ENCODE measurements at places on chromosomes 6 and 20.
A peak's percentile ranks its signal among the peaks of the same experiment; 100 is the strongest.

DNA sequence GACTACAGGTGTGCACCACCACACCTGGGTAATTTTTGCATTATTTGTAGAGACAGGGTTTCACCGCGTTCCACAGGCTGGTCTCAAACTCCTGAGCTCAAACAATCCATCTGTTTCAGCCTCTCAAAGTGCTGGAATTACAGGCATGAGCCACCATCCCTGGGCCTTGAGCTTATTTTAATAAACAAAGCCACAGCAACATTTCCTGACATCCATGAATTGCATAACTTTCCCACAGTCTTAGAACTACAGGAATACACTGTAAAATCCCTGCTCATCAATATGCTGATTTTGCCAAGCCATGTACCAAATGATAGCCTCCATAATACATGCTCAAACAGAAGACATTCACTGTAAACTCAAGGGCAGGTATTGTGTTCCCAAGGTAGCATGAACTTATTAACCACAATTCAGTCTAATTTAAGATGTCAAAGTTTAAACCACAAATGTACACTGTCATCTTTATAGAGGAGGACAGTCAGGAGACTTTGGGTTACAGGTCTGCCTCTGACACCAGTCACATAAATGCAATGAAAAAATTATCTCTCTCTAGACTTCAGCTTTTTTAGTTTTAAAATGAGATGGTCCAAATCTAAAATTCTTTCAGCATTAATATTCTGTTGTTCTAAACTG lies 40.0 kb downstream of the NUDT3 start:
- ATAC-seq: peak; percentile 28

DNA sequence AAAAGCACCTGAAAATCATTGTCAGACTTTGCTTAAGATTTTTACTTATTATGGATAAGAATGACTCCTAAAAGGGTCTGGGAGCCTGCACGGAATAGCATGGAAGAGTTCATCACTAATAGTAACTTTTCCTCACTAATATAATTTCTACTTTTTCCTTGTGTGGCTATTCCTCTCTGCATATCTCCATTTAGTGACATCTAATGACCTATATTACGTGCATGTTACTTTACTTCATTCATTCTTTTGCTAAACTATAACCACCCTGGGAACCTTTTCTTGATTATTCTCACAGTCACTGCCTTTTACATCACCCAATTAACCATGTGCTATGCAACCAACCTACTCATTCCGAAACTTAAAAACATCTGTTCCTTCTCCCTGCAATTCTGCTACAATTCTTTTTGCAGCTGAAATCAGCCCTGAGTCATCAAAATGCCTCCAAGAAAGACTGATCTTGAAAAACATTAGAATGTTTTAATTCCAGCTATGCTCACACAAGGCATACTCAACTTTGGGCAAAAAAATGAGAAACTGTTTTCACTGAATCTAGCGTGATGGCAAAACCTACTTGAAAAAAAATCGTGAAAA lies 313.3 kb downstream of the RNGTT start:
- ATAC-seq: no peak

DNA sequence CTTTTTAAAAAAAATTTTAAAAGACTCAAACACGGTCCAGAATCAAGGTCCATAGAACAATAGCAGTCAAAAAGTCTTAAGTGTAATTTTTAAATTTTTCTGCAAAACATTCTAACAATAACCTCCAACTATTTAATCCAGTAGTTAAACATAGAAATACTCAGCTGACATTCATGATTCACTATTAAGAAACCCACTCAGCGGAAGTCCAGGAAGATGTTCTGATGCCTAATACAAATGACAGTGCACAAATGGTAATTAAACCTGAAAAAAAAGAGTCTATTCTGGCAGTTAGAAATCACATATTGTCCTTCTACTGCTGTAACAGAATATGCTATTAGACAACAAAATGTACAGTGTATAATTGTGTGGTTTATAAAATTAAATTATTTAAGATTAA lies 128.2 kb upstream of the BMP5 start:
- no peak for ATAC-seq

- no peak for ATAC-seq
These were observed 337.4 kb upstream of the PRDM1 start for GRCh38 chr6:105748737-105749161.

DNA sequence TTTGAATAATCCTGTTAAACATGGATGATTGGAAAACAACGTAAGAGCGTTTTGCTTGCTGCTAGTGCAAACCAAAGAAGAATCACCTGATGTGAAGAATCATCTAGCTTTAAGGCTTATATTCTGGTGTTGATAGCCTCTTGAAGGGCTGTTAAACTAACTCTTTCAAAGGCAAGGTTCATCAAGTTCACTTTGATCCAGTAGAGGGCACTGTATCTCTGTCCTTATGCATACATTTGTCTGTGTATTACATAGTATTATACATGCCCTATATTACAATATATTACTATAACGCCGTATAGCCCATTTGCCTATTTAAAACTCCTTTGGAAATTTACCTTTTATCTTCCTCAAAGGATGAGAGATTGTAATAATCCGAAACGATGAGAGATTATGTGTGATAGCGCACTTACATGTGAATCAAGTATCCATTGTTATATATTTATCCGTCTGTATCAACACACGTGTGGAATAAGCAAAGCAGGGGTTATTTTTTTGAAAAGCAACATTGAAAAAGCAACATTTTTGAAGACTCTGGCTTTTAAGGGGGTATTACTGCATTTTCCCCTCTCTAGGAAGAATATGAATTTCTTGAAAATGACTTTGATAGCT lies 50.8 kb upstream of the NRN1 start:
- no peak for ATAC-seq

DNA sequence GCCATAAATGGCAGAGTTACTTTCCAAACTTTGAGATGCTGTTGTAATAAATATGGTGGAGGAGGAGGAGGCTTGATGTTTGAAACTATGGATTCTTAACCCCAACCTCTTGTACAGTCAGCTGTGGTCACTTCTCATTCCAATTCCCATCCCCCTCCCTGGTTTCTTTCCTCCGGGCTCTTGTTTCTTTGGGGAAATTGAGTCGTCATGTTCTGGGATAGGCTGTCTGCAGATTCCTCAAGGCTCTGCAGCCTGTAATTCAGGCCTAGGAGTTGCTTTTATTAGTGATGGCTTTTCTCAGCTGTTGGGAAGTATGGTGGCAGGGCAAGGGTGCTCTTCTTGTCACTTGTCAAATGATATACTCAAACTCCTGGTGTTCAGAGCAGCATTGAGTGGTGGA lies 2.6 kb downstream of the PTK7 start:
- no peak for ATAC-seq

- ATAC-seq: no peak
These were observed 11.7 kb upstream of the FRK start for GRCh38 chr6:116072368-116072767.

DNA sequence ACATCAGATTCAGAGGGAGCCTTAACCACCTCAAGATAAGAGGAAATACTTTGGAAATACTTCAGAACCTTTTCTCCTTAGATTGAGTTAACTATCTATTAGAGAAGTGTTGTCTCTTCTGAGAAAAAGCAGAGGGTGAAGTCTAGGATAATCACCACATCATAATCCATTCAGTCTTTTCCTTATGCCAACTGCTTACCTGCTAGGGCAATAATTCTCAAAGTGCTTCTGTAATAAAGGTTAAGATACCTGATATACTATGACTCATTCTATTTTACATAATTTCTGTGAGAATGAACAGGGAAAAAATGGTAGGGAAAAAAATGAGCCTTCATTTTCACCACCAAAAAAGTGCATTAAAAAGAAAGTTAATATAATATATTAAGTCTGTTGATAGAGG lies 70.1 kb upstream of the LOC128125822 start:
- ATAC-seq: no peak

GRCh38 chr6:82066991-82067411 lies 180.5 kb downstream of the IBTK start:
- ATAC-seq: no peak

GRCh38 chr20:62632575-62633090 lies 9.7 kb upstream of the SLCO4A1 start:
- no peak for ATAC-seq

GRCh38 chr6:118677193-118677592 lies 25.8 kb upstream of the CEP85L start:
- ATAC-seq: no peak

DNA sequence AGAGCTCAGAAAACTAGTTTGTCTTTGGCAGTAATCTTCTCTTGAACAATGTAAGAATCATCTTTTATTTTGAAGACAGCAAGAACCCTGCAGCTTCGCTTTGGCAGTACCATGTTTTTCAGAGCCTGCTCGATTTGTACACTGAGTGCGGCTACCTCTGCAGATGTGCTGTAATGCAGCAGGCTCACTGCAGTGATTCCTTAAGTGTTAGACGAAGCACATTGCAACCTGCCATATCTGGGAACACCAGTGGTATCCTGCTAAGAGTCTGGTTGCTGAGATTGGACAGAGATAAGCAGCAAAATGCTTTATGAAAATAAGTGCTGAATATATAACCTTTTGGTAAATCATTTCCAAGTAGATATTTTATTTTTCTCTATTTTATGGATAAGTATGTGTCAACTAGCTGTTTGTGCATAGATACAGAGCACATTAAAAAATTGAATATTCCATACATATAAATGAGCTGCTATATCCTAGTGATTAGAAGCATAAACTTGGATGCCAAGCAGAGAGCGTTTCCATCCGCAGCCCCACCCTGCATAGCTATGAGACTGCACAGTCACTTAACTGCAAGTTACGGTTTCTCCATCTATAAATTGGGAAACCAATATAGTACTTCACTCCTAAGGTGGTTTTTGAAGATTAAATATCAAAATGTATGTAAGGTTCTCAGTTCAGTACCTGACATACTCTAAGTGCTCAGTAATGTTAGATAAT lies 328.3 kb downstream of the FARS2 start:
- ATAC-seq: no peak

DNA sequence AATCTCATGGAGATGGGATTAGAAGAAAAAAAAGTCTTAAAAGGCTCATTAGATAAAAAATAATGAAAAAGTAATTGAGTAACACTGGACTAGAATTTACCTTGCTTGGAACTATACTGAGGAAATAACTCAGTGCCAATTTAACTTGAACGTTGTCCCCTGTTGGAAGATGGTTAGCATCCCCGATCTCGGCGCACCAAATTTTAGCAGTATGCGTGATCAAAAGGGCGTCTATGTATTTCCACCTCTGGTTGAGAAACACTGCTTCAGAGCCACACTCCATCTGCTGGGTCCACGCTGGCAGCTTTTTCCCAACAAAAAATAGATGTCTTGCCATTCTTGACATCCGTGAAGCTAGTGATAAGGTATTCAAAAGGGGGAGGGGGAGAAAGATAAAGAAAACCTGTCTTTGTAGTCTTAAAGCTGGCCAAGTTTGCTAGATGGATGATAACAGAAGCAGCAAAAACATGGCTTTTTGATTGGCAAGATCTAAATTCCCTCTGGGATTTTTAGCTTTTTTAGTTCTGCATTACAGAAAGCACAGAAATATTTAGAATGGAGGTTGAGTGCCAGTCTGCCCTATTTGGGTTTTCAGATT lies 6.4 kb downstream of the HINT3 start:
- no peak for ATAC-seq

DNA sequence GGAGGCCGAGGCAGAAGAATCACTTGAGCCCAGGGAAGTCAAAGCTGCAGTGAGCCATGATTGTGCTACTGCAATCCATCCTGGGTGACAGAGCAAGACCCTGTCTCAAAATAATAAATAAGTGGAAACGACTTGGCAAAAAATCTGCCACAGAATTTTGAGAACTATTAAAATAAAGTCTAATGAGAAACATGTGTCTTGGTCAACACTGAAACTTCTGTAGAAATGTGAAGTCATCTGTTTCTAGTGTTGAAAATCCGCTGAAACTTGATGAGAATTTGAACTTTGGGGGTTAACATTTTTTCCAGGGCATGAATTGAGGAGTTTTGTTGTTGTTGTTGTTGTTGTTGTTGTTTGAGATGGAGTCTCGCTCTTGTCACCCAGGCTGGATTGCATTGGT lies 29.0 kb upstream of the BCLAF1 start:
- ATAC-seq: no peak

- no peak for ATAC-seq
These were observed 32.4 kb downstream of the UBD start for GRCh38 chr6:29527126-29527525.

GRCh38 chr6:97136626-97137358 lies 146.2 kb downstream of the MMS22L start:
- no peak for ATAC-seq

GRCh38 chr20:62956387-62957135 lies 4.1 kb downstream of the SLC17A9 start:
- no peak for ATAC-seq

GRCh38 chr6:69732640-69733039 lies 64.2 kb downstream of the LMBRD1 start:
- no peak for ATAC-seq

DNA sequence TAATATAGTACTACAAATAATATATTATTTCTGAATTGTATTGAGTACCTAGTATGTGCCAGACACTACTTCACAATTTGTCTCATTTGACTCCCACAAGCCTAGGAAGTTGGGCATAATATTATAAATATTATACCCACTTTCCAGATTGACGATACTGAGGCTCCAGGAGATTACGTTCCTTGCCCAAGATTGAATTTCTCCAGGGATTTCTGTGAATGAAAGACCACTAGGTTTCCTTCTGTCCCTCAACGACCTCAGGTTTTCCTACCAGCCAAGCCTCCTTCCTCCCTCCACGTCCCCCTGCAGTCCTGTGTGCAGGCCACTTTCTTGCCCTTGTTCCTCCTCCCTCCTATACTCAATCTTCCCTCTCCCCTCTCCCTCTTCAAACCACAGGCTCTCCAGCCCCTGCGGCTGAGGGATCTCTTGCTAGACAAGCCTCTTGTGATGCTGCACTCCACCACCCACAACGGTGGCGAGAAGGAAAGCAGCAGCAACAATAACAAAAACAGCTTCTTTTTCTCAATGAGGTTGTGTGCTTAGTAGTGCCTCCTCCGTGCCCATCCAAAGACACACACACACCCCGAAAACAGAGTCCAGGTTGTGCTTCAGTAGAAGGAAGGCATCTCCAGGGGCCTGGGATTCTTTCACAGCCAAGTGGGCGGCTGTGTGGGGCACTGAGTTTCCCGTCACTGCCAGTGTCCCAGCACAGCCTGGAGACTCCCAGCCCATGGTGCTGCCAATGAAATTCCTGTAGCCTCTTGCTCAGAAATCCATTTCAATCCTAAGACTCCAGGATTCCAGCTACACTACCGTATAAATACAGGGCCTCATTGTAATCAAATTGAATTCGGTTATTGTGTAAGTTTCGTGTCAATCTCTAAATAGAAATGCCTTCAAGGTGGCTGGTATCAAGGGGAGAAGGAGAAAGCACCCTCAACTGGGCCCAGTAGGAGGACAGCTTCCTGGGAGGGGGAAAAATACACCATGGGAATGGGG lies 94.4 kb downstream of the NCR2 start:
- no peak for ATAC-seq

DNA sequence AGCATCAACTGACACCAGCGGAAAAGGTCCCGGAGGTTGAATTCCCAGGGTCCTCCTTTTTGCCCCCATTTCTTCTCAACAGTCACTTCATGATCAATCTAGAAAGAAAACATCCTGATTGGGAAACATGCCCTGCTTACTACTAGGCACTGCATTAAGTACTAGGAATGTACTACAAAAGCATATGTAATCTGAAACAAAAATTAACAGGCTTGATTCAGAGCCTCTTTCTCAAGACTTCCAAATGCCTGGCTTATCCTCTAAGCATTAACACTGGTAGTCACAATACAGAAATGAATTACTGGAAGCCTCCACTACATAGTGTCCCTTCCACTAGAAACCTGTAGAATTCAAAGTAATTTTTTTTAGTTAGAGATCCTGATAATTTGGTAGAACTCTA lies 84.5 kb upstream of the LYRM2 start:
- ATAC-seq: no peak

All from gastroesophageal sphincter (tissue), 4 donors.